ENCODE measurements at places on chromosomes 2 and 18.

- no peak for DNase-seq
These were observed 132.0 kb downstream of the SNTG2 start for GRCh38 chr2:1082456-1083205.

DNA sequence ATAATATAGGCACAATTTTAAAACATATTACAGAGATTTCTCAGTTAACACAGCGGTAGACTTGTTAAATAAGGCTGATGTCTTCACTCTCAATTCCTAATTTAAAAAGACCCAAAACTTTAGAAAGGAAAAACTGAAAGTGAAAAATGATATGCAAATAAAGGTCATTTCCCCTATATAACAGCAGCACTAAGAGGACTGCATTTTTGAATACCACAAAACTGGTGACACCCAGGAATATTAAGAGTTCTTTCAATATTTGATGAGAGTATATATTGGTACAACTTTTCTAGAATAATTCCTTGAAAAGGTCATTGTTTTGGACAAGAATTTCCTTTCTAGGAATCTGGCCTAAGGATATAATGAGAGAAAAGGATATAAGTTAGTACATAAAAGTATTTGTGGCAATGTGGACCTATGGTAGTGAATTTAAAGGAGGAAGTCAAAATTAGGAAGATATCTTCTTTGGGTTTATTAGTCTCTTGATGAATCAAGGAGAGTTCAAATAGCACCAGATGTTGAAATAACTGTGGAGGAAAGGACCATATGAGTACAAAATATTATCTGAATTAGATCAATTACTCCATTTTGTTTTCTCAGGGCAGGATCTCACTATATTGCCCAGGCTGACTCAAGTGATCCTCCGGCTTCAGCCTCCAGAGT is 70.3 kb downstream of the TMEM237 start:
- no peak for DNase-seq

DNA sequence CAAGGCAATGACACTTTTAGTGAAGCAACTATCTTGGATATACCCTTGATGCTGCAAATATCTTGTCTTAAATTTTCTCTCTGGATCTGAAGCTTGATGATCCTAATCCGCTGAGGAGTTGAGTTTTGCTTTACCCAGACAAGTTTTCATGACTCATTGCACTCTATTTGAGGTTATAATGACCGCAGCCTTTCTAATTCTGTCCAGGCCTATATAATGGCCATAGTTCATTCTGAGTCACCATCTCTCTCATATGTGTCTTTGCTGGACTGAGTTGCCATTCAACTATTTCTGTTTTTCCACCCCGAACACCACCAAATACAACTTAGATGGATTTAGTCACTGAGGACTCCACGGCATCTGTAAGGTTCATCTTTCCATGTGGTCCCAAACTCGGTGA is 802.1 kb upstream of the FAM98A start:
- DNase-seq: no peak

- no peak for DNase-seq
These were observed 969.7 kb downstream of the DSC3 start for GRCh38 chr18:30072609-30073385.

DNA sequence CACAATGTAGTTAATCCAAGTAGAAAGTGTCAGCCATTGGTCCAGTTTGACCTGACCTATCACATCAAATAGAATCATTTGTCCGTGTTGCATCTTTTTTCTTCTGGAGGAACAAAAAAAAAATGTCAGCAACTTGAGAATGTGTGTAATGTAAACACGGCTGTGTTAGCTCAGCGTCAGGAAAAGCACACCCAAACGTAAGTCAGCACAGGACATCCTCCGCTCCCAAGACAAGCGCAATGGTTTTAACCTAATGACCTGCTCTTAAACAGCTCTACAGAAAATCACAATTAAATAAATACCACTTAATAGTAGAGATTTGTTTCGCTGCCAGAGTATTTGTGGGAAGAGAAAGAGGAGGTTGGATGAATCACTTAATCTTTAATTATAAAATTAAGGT is 59.4 kb downstream of the OSR1 start:
- DNase-seq: no peak

DNA sequence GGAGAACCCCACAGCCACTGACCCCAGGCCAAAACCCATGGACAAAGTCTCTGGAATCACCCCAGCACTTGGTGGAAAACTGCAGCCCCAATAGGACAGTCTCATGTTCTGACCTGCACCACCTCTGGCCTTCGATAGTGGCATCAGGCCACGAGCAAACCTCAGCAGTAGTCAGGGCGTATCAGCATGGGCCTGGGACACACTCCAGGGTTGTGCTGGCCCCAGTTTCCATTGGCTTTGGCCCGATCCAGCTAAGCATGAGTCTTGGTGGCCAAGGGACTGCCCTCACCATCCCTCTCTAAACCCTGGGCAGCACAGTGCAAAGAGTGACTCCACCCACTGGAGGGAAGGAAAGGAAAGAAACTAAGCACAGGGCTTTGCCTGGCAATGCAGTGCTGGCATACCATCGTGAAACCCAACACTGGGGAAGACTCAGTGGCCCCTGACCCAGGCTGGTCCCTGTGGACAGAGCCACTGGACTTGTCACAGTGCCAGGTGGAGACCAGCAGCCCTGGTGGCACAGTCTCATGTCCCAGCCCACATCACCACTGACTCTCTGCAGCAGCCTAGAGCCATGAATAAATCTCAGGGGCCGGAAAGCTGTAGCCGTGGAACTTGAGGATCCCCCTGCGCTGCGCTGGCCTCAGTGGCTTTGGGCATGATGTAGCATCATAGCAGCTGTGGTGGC is 46.3 kb downstream of the ZNF519 start:
- no peak for DNase-seq

- DNase-seq: no peak
These were observed 235.1 kb downstream of the ANKRD36B start for GRCh38 chr2:97354576-97354975.

DNA sequence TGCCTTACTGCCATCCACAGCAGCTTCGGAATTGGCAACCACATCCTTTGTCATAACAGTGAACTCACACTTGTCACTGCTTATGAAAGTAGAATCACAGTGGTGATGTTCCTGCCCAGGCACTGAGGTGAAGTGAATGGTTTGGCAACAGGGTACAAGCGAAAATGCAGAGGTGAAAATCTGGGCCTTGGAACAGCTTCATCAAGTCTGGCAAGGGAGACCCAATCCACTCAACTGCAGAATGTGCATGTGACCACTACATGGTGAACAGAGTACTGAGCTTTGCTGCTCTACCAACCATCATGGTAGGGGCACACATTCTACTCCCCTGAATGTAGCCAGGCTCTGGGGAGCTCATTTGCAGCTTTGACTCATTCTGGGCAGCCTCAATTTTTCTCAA is 15.0 kb upstream of the SKA1 start:
- DNase-seq: no peak

GRCh38 chr18:36114251-36114650 is 14.9 kb downstream of the SLC39A6 start:
- no peak for DNase-seq

DNA sequence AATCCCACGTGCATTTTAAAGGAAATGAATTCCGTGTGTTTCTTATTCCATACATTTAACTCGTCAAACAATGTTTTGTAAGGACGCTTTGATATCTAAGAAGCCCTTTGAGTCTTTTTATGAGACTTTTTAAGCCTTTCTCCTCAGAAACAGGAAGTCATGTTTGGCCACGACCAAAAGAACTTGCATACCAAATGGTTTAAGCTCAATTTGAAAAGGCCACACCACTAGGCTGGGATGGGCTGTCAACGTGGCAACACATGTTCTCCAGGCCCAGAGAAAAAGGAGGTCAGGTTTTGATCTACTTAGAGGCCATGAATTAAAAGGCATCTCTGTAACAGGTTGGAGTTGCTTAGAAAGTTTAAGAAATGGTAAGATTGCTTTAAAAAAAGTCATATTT is 441.8 kb downstream of the CMPK2 start:
- no peak for DNase-seq

DNA sequence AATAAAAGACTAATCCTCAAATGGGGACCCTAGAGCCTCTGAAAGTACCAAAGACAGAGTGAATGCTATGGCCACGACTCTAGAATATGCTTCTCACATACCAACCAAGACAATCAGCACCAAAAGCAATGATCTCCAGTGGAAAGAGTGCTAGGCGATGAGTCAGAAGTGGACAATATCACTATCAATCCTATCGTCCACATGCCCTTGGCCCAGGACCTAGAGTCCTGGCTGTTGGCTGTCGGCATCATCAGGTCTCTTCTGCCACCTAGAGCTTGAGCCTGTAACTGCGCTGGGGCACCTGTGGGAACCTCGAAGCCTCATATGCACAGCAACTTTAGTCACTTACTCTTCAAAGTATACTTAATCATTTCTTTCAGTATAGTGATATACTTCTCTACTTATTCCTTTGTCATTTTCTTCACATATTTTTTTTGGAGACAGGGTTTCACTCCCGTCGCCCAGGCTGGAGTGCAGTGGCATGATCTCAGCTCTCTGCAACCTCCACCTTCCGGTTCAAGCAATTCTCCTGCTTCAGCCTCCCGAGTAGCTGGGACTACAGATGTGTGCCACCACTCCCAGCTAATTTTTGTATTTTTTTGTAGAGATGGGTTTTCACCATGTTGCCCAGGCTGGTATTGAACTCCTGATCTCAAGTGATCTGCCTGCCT is 29.7 kb downstream of the NOL10 start:
- DNase-seq: no peak

DNA sequence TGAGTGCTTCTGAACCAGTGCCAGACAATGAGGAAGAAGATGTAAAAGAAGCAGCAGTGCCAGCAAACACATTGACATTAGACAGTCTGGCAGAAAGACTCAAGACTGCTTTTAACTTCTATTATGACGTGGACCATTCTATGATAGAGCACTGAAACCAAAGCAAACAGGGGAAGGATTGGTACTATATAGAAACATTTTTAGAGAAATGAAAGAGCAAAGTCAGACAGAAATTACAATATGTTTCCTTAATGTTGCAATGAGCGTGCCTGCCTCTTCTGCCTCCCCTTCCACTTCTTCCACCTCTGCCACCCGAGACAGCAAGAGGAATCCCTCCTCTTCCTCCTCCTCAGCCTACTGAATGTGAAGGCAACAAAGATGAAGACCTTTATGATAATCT is 39.7 kb downstream of the DHX57 start:
- no peak for DNase-seq

- DNase-seq: no peak
These were observed 534.1 kb downstream of the CNTNAP5 start for GRCh38 chr2:124559236-124559635.

- DNase-seq: no peak
These were observed 34.9 kb downstream of the SCN1A start for GRCh38 chr2:166092889-166093288.

- no peak for DNase-seq
These were observed 149.5 kb downstream of the CCBE1 start for GRCh38 chr18:59547581-59548182.

- no peak for DNase-seq
These were observed 251.4 kb downstream of the KLHL29 start for GRCh38 chr2:23636426-23636825.

- no peak for DNase-seq
These were observed 313.8 kb downstream of the MTX2 start for GRCh38 chr2:176582990-176583481.

- no peak for DNase-seq
These were observed 2.8 kb downstream of the SP9 start for GRCh38 chr2:174337337-174338146.

GRCh38 chr2:30385327-30385726 is 61.7 kb upstream of the LCLAT1 start:
- no peak for DNase-seq

DNA sequence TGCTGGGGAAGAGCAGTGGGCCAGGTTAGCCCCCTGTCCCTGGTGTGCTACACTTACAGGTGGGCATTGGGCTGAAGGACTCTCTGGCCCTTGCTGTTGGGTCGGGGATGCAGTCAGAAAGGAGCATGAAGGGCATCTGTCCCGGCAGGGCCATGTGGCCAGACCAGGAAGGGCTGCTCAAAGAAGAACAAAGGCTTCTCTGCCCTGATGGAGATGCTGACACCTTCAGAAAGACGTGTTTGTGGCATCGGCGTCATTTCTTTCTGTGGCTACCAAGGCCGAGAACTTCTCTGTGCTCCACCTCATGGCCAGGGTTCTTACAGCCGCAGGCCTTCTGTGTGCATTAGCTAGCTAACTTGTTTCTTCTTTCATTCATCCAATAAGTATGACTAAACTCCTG is 239.1 kb downstream of the FAM210A start:
- DNase-seq: no peak

- no peak for DNase-seq
These were observed 28.0 kb downstream of the UBE2E3 start for GRCh38 chr2:181008407-181008806.

DNA sequence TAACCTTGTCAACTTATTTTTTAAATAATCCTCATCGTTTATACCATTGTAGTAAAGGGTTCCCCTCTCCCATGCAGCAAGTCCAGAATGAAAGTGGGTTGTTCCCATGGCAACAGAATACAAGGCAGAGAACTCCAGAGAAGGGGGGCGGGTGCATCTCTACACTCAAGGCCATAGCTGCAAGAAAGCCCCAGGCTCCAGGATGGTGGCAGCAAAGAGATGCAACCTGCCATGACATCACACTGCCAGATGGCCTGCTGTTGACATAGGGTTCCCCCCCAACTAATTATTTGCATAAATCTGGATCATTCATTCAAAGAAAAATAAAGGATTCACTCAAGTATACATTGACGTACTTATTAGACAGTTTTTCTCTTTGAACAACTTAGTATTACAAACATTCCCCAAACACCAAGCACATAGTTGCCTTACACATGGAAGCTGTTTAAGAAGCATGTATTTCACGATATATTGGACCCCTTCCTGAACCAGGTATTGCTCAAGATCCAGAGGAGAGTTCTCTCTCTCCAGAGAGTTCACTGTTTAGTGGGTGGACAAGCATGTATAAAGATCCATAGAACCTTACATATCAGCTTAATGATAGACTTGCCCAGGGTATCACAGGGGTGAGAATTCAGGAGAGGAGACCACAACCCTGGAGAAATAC is 87.4 kb upstream of the KLF7 start:
- DNase-seq: no peak

- DNase-seq: no peak
These were observed 8.8 kb downstream of the EVX2 start for GRCh38 chr2:176074919-176075425.

- no peak for DNase-seq
These were observed 35.7 kb downstream of the ACKR3 start for GRCh38 chr2:236605345-236605734.

GRCh38 chr2:219252570-219252899 is 508 bp upstream of the TUBA4B start:
- no peak for DNase-seq

DNA sequence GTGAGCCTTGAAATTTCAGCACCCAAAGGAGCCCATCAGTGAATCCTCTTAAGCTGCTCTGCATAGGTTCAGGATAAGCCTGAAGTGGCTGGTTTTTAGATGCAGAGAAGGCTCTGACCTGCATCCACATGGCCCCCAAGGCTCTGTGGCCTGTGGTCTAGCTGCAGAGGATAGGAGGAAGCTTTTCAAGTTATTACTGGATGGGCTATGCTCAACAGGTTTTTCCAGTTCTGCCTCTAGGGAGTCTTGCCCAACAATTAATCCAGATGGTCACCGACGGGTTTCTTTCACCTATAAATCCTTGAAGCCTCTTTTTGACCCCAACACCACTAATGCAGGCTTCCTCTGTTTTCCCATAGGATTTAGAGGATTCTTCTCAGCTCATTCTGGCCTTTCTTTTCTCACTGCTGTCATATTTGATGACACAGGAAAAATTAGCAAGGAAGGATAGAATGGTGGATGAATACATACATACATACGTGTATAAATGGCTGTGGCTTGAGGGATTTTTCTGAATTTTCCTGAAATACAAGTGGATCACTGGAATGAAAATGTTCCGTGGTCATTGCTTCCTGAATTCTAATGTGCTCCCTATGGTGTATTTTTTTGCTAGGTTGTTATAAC is 52.2 kb upstream of the BCL2L11 start:
- no peak for DNase-seq
